ENCODE measurements at places on chromosomes 3 and 15. TPM values are rescaled to one million over a fixed set of nuclear protein-coding genes. Genes with fewer than 3 reads are reported as not detected.

GRCh38 chr3:104892044-104892443, 474.7 kb upstream of the ALCAM start:
- DNase-seq = no peak

DNA sequence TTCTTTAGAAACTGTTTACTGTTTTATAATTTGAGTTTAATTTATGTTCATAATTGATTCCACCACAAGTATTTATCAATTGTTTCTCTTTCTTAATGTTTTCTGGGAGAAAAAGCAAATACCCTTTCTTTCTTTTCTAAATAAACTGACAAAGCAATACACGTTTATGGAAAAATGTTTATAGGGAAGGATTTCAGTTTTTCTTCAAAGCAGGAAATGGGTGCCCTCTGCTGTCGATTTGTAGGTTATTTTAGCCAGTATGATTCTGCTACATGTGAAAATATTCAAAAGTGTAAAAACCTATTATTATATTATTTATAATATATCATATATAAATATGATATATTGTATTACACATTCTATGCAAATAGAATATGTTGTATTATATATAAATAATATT, 921.0 kb upstream of the ROBO1 start:
- no peak for DNase-seq

DNA sequence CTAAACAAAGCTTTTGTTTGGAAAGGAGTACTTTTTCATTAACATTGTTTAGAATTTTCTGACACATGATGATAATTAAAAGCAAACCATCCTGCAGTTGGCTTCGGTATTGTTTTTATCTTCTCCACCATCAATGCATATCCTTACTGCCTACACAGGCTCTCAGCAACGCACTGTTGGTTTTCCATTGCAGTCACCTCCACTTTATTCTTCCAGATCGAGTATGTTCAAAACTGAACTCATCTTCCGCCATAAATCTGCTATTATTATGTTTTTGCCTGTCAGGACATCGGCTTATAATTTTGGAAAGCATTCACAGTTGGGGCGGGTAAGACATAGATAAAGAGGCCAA, 589 bp upstream of the SENP5 start:
- no peak for DNase-seq

The ANKRD34C gene
- total RNA-seq = not detected

The NEK11 gene
- 8.2 TPM for total RNA-seq
